ENCODE measurements at places on chromosomes 12 and 14. TPM values are rescaled to one million over a fixed set of nuclear protein-coding genes. Genes with fewer than 3 reads are reported as not detected.

DNA sequence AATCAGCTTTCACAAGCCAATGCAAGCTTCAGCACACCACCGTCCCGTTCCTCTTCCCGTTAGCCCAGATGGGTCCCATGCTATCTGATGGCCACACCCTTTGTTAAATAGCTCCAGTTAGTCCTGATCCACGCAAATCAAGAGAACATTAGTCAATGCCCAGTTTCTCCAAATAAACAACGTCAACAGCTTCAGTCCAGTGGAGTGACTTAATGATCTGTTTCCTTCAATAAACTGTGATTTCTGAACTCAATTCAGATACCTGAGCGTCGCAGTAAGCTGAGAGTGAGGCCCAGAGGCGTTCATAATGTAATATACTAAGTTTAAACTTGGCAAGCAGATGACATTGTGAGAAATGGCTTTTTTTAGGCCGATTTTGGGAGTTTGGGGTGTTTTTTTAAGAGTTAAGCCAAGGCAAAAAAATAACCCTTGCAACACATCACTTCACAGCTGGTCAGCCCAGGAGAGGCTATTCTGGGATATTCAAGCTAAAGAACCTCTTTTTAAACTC lies 112.3 kb downstream of the ZFP36L1 start:
- DNase-seq: peak; percentile 49

- DNase-seq: no peak
These were observed 192.3 kb downstream of the NUAK1 start for GRCh38 chr12:105946493-105946901.

The RBM23 gene
- total RNA-seq: 45.9 TPM

The PTGDR gene
- not detected for total RNA-seq

DNA sequence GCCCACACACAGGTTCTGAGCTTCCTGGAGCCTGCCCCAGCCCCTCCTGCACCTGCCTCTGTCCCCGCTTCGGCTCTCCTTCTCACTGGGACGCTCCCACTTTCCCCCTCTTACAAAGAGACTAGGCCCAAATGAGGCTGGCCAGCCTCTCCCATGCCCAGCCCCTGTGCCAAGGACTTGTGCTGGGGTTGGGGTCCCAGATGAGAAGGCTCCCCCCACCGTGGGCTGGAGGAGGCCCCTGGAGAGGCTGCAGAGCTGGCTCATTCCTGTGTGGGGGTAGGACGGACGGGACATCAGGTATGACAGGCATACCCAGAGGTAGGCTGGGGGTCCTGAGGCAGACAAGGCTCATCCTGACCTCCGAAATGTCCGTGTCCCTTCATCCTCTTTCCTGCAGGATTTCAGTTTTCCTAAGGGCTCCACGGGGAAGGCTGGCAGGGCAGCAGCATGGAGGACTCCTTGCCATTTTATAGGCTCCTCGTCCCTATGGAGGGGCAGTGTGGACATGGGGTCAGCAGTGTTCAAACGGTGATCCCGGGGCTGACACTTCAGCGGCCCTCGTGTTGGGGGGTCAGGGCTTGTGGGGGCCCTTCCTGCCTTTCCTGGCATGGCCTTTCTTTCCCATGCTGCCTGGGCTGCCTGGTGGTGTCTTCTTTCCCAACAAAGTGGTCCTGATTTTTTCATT lies 49.1 kb upstream of the MEG3 start:
- no peak for DNase-seq

GRCh38 chr12:13668880-13669279 lies 312.5 kb downstream of the GRIN2B start:
- no peak for DNase-seq

DNA sequence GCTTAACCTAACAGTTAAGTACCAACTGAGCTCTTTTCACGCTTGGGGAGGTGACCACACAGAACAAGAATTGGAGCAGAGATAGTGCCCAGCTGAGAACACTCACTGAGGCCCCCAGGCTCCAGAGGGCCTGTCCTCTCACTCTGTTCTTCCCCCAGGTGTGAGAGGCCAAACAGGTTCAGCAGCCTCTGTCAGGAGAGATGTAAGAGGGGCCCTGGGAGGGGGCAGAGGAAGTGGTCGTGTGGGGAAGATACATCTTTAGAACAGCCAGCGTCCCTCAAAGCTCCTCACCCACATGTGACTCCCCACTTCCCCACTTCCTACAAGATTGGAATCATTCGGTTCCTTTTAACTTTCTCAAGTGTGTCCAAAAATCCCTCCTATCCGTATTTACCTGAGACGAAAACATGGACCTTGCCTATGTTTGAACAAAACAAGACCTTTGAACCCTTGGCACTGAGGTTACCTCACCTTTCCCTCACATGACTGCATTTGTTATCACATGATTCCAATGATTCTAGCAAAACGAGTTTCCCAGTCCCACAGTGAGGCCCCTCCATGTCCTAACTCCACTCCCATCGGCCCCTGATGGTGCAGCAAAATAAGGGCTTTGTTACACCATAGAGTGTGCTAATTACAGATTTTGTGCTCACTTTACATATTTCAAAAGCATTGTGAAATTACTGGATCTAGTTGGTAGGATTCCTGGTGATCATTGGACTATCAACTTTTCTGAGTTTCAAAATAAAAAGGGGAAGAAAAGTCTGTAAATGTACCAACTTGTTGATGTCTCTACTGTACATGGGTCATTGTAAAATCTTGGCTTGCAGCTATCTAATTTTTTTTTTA lies 40.0 kb upstream of the PAPOLA start:
- DNase-seq: no peak

GRCh38 chr12:10521555-10521954 lies 15.9 kb downstream of the EIF2S3B start:
- no peak for DNase-seq

- DNase-seq: no peak
These were observed 168.1 kb downstream of the ADGRD1 start for GRCh38 chr12:131121705-131122405.

The PLCZ1 gene
- not detected for total RNA-seq

The DRAM1 gene
- 117 TPM for total RNA-seq

- DNase-seq: no peak
These were observed 98.3 kb upstream of the CPNE8 start for GRCh38 chr12:39003541-39004155.

The CAPRIN2 gene
- 13.2 TPM for total RNA-seq

The RNASE7 gene
- not detected for total RNA-seq

DNA sequence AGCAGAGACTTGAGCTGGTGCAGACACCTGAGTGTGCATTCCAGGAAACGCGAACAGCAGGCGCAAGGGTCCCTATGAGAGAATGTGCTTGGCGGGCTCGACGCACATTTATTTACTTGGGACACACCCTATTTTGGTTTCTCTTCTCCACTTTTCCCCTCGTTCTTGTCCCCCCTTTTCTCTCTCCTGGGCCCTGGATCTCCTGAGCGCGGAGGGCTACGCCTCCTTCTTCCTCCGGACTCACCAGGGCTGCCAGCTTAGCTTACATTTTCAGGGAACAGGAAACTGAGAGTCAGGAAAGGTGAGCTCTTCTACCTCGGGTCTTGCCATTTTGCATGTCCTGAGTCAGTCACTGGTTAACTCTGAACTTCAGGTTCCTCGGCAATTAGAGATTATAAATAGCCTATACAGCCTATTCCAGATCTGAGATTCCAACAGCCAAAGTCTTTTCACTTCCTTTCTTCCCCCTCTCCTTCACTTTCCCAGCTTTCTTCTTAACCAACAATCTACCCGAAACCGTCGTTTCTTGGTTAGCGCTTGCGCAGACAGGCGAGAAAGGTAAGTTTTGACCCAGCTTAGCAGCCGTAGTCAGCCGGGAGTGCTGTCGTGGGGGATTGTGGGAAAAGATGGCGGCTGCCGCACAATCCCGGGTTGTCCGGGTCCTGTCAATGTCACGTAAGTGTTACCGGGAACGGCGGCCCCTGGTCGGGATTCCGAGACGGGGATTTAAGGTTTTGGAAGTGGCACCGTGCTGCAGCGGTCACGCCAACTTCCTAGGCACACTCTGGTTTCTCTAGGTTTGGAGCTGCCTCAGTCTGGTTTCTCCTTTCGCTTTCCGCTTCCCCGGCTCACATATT lies at the start of the genes AKAP3 and NDUFA9:
TSS of gene AKAP3 (minus strand) at position 551 of the 857 bp plus-strand sequence. CDS start 10,855 bp downstream, outside the sequence.
TSS of gene NDUFA9 (plus strand) at position 614 of the 857 bp plus-strand sequence. CDS start at position 627, 13 bp downstream.
- DNase-seq: peak; percentile 82

- peak; percentile 93 for DNase-seq
These were observed 65.4 kb downstream of the TAOK3 start for GRCh38 chr12:118307069-118307954.

- DNase-seq: no peak
These were observed 17.0 kb downstream of the RHOF start for GRCh38 chr12:121776190-121777098.

The ANKRD33 gene
- total RNA-seq: not detected

GRCh38 chr12:49534731-49535278 lies 4.0 kb upstream of the KCNH3 start:
- DNase-seq: no peak

The C12orf54 gene
- not detected for total RNA-seq

The IQSEC3 gene
- not detected for total RNA-seq

The SLC6A13 gene
- total RNA-seq: not detected

DNA sequence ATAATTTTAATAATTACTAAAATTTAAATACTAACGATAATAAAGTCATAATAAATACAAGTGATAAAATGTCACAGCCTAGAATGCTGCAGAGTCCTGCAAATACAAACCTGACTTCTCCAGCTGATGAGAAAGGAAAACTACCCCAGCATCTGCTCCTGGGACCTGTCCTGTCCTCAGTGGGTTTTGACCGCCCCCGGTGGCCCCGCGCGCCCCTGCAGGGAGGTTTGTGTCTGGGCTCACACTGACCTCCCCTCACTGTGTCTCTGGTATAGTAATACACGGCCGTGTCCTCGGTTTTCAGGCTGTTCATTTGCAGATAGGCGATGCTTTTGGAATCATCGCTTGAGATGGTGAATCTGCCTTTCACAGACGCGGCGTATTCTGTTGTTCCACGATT lies 1139.4 kb downstream of the TMEM121 start:
- no peak for DNase-seq

- DNase-seq: no peak
These were observed 70.7 kb downstream of the PTPN11 start for GRCh38 chr12:112489456-112489855.

DNA sequence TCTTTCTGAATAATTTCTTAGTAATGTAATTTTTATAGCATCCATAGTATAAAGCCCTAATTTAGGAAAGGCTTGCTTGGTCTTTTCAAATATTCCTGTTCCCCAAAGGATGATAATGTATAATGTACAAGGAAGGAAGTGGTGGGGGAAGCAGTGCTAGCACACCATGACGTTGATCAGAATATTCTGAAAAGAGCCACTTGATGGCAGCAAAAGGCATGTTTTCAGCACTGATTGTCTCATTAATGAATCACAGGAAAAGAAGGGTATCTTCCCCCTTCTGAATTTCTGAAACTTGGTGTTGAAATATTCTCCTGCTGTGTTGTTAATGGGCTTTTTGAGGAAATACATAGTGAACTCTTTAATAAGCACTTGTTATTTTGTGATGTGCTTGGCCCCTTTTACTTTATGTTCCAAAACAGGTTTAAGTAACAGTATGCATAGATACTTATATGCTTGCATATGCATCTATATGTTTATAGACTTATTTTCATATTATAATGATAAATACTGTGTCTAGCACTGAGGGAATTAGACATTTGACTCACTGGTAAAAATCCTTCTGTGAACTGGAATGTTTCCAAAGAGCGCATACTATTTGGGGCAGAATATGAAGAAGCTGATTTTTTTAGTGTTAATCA lies 122.0 kb downstream of the TMEM117 start:
- DNase-seq: peak; percentile 62

DNA sequence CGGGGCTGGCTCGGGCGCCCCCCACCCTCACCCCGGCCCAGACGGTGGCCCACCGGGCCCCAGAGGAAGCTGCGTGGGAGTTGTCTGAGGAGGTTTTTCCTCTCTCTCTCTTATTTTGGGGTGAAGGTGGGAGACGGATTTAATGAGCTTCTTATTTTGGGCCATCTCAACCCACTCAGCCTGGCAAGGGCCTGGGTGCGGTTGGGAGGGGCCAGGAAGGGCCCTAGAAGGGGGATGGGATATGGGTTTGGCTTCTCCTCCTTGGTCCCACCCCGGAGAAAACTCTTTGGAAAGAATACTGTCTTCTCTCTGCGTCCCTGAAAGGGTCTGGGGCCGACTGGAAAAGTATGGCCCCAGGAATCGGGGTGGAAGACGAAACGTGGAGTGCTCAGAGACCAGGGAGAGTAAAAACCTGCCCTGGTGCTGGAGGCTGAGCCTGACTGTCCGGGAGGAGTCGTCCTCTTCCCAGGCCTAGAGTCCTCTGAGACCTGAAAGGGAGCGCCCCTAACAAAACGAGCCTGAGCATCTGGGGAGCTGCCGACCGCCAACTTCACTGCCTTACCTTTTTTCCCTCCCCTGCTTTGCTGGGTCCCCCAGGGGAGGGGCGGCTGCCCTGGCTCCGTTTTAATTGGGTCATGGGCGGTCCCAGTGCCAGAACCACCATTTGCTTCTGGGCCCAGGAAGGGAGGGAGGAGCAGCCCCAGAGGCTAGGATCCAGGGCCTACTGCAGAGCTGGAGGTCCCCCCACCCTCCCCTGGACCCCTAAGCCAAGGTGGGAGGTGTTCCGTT lies 1.6 kb downstream of the MMP14 start:
- DNase-seq: peak; percentile 42

- DNase-seq: no peak
These were observed 241.7 kb upstream of the AMIGO2 start for GRCh38 chr12:47321436-47321835.

GRCh38 chr12:102501773-102502172 lies 21.4 kb upstream of the IGF1 start:
- no peak for DNase-seq

The GDF11 gene
- 17.1 TPM for total RNA-seq

DNA sequence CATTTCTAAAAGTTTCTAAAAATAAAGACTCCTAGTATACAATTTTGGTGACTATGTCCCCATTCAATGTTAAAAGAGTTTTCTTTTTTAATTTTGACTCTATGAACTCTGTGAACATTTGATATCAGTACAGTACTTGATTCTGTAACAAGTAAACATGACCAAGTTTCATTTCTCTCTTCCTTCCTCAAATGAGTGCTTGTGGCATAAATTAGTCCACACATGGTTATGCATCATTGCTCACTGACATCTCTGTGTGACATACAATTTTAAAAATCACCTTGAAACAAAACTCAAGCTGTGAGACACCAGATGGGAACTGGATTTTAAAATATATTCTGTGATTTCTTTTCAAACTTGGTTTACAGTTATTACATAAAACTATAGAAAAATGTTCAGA lies 253.9 kb upstream of the MDGA2 start:
- DNase-seq: no peak

GRCh38 chr12:120971299-120972180 lies 6.8 kb upstream of the HNF1A start:
- peak; percentile 64 for DNase-seq

DNA sequence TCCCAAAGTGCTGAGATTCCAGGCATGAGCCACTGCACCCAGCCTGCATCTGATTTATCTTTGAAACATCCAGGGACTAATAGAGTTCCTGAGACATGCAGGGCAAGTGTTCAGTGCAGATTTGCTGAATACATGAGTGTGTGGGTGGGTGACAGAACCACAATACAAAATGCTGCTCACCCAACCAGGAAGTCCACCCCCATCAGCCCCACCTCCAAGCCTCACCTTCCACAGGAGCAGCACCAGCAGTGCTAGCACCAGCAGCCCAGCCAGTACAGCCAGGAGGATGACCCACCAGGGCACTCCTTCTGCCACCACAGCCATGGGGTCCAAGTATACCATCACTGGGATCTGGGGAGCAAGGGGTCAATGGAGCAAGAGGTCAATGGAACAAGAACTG lies 20.0 kb downstream of the ITGA7 start:
- DNase-seq: no peak

The PIANP gene
- 6.4 TPM for total RNA-seq

- DNase-seq: no peak
These were observed 13.8 kb downstream of the TAOK3 start for GRCh38 chr12:118358612-118359540.

- DNase-seq: no peak
These were observed 123.7 kb upstream of the NTF3 start for GRCh38 chr12:5308216-5308615.

The EEF1AKMT3 gene
- 8.3 TPM for total RNA-seq

- DNase-seq: no peak
These were observed 9.6 kb downstream of the SUSD6 start for GRCh38 chr14:69620981-69621380.

All from HFFc6 (cell line).